ENCODE measurements at places on chromosomes 12 and 14.

GRCh38 chr12:52058631-52059361, 7.6 kb downstream of the NR4A1 start:
- no peak overlapping the region for H3K4me3 ChIP-seq
- no peaks in the 10 kb centered on the region for H3K4me1 ChIP-seq

DNA sequence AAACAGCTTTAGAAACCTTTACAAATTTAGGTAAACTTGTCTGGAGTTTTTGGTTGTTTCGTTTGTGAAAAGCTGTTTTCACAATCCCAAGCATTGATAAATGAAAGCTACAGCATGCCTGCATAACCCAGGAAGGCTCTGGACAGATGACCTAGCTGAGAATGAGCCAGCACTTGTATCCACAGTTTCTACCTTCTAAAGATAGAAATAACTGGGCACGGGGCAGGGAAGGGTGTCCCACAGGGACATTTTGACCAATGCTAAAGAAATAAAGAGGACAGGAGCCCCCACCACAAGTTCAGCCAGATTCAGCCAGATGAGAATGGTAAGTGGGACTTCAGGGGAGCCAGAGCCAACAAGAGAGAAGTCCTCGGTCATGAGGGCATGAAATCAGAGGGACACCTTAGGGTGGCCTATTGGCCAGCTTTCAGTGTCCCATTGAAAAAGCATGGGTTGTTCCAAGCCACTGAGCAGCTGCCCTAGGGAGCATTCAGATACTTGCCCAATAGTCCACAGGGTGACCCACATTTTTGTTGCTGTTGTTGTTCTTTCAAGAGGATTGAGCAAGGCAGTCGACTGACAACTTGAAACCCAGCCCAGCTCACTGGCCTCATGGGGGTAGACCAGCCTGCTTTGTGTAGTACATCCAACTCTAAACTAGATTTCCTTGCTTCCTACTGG, 140.3 kb upstream of the NUDT4 start:
- DNase-seq = no peak
- no peaks in the 10 kb centered on the region for H3K4me1 ChIP-seq
- H3K27ac ChIP-seq = no peak overlapping the region

- DNase-seq = peak; percentile 79
- H3K4me3 ChIP-seq = peak overlapping the region; percentile 98
- H3K27me3 ChIP-seq = no peaks in the 10 kb centered on the region
- peaks cover 60% of the 10 kb centered on the region for H3K36me3 ChIP-seq
- H3K27ac ChIP-seq = peak overlapping the region; percentile 81
Measured at GRCh38 chr12:132827763-132828703, 636 bp downstream of the GOLGA3 start.

GRCh38 chr14:65879248-65880009, 466.9 kb downstream of the FUT8 start:
- no peak overlapping the region for H3K27ac ChIP-seq
- H3K27me3 ChIP-seq = no peaks in the 10 kb centered on the region
- H3K4me1 ChIP-seq = no peaks in the 10 kb centered on the region
- DNase-seq = peak; percentile 2
- no peak overlapping the region for H3K4me3 ChIP-seq

DNA sequence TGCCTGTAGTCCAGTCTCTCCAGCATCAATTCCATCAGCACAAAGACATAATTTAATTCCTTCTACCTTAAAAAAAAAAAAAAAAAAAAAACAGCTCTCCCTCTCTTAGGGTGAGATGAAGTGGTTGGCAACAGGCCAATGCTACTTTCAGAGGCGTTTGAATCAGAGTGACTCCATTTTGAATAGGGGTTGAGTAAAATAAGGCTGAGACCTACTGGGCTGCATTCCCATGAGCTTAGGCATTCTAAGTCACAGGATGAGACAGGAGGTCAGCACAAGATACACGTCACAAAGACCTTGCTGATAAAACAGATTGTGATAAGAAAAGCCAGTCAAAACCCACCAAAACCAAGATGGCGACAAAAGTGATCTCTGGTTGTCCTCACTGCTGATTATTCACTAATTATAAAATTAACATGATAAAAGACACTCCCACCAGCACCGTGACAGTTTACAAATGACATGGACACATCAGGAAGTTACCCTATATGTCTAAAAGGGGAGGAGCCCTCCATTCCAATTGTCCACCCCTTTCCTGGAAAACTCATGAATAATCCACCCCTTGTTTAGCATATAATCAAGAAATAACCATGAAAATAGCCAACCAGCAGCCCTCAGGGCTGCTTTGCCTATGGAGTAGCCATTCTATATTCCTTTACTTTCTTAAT, 6.9 kb upstream of the TCL1B start:
- H3K36me3 ChIP-seq = no peaks in the 10 kb centered on the region
- no peaks in the 10 kb centered on the region for H3K4me1 ChIP-seq
- no peak for DNase-seq
- H3K4me3 ChIP-seq = no peak overlapping the region
- no peak overlapping the region for H3K27ac ChIP-seq

GRCh38 chr12:7175493-7175892, 14.0 kb upstream of the PEX5 start:
- H3K4me1 ChIP-seq = no peaks in the 10 kb centered on the region
- DNase-seq = peak; percentile 8
- H3K36me3 ChIP-seq = no peaks in the 10 kb centered on the region

- peaks cover 9% of the 10 kb centered on the region for H3K4me1 ChIP-seq
- H3K27ac ChIP-seq = no peak overlapping the region
- H3K36me3 ChIP-seq = no peaks in the 10 kb centered on the region
- no peak for DNase-seq
- peaks cover 15% of the 10 kb centered on the region for H3K27me3 ChIP-seq
Measured at GRCh38 chr14:101222362-101223070, 319.0 kb upstream of the RTL1 start.

DNA sequence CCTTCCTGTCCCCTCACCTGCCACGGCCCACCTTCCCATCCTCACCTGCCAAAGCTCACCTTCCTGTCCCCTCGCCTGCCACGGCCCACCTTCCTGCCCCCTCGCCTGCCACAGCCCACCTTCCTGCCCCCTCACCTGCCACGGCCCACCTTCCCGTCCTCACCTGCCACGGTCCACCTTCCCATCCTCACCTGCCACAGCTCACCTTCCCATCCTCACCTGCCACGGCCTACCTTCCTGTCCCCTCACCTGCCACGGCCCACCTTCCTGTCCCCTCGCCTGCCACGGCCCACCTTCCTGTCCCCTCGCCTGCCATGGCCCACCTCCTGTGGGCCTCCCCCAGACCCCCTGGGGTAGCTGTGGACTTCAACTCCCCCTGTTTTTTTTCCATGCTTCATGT, 48.8 kb upstream of the GPR68 start:
- H3K27me3 ChIP-seq = peaks cover 63% of the 10 kb centered on the region
- H3K27ac ChIP-seq = no peak overlapping the region

- H3K4me1 ChIP-seq = peaks cover 20% of the 10 kb centered on the region
- DNase-seq = no peak
- H3K36me3 ChIP-seq = no peaks in the 10 kb centered on the region
- no peak overlapping the region for H3K27ac ChIP-seq
Measured at GRCh38 chr14:69260861-69261564, 1.1 kb downstream of the GALNT16 start.

DNA sequence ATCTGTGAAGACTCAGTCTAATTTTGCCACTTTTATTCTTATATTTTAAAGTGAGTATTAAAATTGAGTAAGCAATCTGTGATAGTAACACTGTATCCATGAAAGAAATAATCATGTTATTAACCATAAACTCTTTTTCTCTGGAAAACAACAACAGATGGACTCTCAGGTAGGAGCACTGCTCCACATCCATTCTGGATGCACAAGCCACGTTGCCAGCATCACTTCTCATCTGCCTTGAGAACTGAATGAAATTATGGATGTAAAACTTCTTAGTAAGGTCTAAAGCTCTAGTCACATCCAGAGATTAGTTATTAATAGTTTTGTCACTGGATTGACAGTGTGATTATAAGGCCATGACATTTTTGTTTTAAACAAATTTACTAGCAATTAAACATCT, 489.1 kb upstream of the SYT1 start:
- no peak for DNase-seq
- no peak overlapping the region for H3K4me3 ChIP-seq
- H3K27ac ChIP-seq = no peak overlapping the region

GRCh38 chr14:52730709-52731111, 744 bp downstream of the STYX start:
- peaks cover 15% of the 10 kb centered on the region for H3K36me3 ChIP-seq
- peak overlapping the region; percentile 97 for H3K4me3 ChIP-seq
- H3K4me1 ChIP-seq = peaks cover 5% of the 10 kb centered on the region

DNA sequence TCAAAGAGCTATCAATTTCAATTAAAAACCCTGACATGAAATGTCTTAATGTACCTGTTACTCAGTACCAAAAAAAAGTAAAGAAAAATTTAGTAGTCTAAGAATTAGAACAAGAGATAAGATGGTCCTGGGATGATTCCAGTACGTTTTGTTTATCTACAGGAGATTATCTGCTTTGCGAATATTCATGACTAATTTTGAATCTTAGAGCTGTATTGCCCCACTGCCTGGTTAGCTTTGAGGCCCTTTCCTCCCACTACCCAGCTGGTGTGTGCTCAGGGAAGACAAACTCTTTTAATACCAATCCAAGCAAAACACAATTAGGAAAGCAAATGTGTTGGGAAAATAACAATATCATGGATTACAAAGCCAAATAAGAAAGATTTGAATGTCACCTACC, 263.5 kb downstream of the FOXG1 start:
- H3K27me3 ChIP-seq = no peaks in the 10 kb centered on the region
- peak; percentile 1 for DNase-seq
- H3K27ac ChIP-seq = no peak overlapping the region
- H3K4me1 ChIP-seq = no peaks in the 10 kb centered on the region

DNA sequence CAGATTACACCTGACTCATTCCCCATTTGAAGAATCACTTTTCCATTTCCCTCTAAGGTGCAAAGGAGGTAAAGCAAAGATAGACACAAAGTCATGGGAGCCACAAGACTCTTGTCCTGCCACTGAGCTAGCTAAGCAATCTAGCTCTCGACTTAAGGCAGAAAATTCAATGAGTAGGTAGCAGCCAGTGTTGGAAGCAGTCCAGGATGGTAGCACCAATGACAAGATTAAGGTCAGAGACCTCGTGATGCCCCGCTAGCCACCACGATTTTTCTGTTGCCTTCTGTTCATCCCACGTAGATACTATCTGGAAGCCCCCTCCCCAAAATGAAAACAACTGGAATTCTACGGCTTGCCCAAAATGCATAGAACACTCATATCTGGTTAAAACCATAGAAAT, 1.4 kb downstream of the VAMP1 start:
- no peak for DNase-seq
- H3K27me3 ChIP-seq = no peaks in the 10 kb centered on the region
- H3K27ac ChIP-seq = no peak overlapping the region
- peak overlapping the region; percentile 90 for H3K4me3 ChIP-seq
- H3K36me3 ChIP-seq = peaks cover 14% of the 10 kb centered on the region
- H3K4me1 ChIP-seq = peaks cover 7% of the 10 kb centered on the region

GRCh38 chr12:125282921-125283320, 217.7 kb downstream of the AACS start:
- DNase-seq = no peak
- H3K4me3 ChIP-seq = no peak overlapping the region
- no peaks in the 10 kb centered on the region for H3K27me3 ChIP-seq

DNA sequence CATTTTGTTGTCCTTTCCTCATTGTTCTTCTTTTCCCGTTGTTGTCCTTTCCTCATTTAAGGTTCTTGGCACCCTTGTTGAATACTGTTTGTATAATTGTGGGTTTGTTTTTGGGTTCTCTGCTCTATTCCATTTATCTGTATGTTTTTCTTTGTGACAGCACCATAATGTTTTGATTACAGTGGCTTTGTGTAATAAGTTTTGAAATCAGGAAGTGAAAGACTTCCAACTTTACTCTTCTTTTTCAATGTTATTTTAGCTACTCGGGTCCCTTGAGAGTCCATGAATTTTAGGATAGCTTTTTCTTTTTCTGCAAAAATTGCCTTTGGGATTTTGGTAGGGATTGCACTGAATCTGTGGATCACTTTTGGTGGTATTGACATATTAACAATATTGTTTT, 28.1 kb downstream of the ETNK1 start:
- DNase-seq = no peak
- no peaks in the 10 kb centered on the region for H3K27me3 ChIP-seq
- H3K4me1 ChIP-seq = no peaks in the 10 kb centered on the region
- H3K27ac ChIP-seq = no peak overlapping the region

DNA sequence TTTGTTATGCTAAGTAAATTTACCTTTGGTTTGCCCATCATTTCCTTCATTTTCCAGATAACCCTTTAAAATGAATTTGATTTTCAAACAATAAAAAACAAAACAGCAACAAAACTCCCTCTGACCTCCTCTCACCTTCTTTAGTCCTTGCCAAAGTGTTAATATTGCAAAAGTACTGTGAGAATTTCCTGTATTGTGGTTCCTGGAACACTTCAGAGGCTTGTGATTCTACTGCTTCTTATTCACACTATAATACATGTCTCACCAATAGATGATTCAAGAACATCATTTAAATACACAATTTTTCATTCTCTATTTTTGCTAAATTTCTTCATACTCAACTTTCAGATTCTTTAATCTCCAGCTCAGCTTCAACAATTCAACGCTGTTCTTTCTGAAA, at the start of gene KLRD1:
Gene KLRD1 (plus strand): TSS at position 241 of the 400 bp plus-strand sequence. CDS start 208 bp downstream, outside the sequence.
- H3K27me3 ChIP-seq = no peaks in the 10 kb centered on the region
- no peaks in the 10 kb centered on the region for H3K36me3 ChIP-seq
- H3K4me1 ChIP-seq = no peaks in the 10 kb centered on the region
- no peak within 1 kb of the TSS for H3K27ac ChIP-seq
- no peak for DNase-seq

GRCh38 chr14:94542811-94543440, 18.3 kb upstream of the SERPINA4 start:
- no peaks in the 10 kb centered on the region for H3K36me3 ChIP-seq
- H3K27ac ChIP-seq = no peak overlapping the region
- peaks cover 4% of the 10 kb centered on the region for H3K27me3 ChIP-seq

DNA sequence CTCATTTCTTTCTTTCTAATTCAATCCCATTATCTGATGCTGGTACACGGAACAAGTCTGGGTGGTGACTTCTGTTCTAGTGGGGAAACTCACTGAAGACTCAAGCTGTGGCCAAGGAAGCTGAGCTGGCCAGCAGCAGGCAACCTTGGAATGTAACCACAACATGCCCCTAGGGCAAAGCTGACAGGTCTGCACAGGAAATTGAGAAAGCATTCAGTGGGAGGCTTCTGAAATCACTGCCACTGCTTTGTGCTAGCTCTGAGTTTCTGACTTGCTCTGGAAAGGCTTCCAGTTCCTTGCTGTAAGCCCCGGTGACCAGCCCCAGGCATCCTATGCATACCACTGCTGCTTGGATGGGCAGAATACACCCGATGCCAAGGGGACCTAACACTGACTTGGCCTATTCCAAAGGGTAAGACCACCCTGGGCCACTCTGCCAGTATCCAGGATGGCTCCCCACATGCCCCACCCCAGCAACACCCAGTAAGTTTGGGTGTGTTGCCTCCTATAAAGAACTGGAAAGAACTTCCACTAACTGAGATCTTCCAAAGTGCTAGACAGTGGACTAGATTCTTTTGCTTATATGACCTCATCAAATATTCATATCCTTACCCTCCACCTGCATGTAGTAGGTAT, 84.5 kb upstream of the CDKN3 start:
- DNase-seq = peak; percentile 93
- H3K27me3 ChIP-seq = peaks cover 69% of the 10 kb centered on the region
- peaks cover 8% of the 10 kb centered on the region for H3K4me1 ChIP-seq
- peak overlapping the region; percentile 68 for H3K27ac ChIP-seq
- H3K4me3 ChIP-seq = peak overlapping the region; percentile 6
- H3K36me3 ChIP-seq = no peaks in the 10 kb centered on the region

- no peak for DNase-seq
- H3K27me3 ChIP-seq = no peaks in the 10 kb centered on the region
- H3K27ac ChIP-seq = no peak overlapping the region
- H3K4me1 ChIP-seq = peaks cover 45% of the 10 kb centered on the region
- H3K36me3 ChIP-seq = peaks cover 37% of the 10 kb centered on the region
Measured at GRCh38 chr14:105328678-105329390, 14.3 kb downstream of the PACS2 start.

- H3K27ac ChIP-seq = peak overlapping the region; percentile 51
- DNase-seq = peak; percentile 90
- H3K4me3 ChIP-seq = peak overlapping the region; percentile 1
- peaks cover 34% of the 10 kb centered on the region for H3K4me1 ChIP-seq
Measured at GRCh38 chr12:124745891-124746570, 117.6 kb downstream of the SCARB1 start.
